ENCODE measurements at places on chromosomes 2 and 18.

- DNase-seq = no peak
Observed at GRCh38 chr18:67410075-67411070, 106.1 kb downstream of the DSEL start.

GRCh38 chr2:231615058-231615671 lies 22.5 kb downstream of the TEX44 start:
- no peak for DNase-seq

DNA sequence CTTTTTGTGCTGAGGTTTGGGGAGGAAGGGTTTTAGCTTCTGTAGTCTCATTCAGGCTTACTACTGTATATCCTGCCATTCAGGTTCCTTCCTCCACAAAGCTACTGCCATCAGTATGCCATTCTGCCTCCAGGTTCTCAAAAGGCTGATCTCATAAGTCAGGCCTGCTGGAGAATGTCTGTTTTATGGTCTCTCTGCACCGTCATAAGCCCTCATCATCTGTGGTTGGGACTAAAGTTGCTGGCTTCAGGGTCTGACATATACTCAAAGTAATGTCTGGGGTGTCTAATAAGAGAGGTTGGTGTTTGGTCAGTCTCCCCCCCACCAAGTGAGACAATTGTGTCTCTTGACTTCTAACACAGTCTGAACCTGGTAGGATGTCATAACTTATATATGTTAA lies 36.2 kb upstream of the CCBE1 start:
- DNase-seq = no peak

GRCh38 chr2:16513626-16514025 lies 152.0 kb downstream of the CYRIA start:
- no peak for DNase-seq

DNA sequence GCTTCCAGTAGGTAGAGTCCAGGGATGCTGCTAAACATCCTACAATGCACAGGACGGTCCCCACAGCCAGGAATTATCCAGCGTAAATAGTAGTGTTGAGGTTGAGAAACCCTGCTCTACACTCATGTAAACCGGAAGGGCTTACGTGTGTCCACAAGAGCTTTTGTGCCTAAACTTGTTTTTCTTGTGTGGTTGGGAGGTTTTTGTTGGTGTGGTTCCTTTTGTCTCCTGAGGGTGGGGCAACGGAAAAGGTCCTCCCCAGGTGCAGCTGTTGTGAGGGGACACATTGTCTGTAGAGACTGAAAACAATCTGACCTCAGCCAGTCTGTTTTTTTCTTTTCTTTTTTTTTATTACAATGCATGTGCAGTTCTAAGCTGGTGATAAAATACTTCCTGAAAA lies 72.7 kb upstream of the MGAT5 start:
- peak; percentile 38 for DNase-seq

GRCh38 chr2:68732036-68732932 lies 2.3 kb upstream of the ARHGAP25 start:
- no peak for DNase-seq

DNA sequence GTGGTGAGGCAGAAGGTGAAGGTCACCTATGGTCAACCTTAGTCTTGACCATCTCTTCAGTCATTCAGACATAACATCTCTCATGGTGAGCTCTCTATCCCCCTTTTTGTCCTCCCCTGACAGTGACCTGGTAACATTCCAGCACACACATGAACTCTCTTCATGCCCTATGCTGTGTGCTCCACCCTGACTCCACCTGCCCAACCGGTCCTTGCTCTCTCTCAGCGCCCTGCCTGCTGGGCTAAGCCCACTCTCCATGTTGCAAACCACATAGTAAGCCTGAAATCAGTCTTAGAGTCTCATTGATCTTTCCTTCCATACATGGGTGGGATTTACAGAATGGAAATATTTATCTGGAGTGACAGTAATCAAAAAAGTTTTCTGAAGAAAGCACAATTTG lies 52.8 kb downstream of the MARCO start:
- DNase-seq = no peak

GRCh38 chr2:233456934-233457333 lies 102.6 kb downstream of the DGKD start:
- no peak for DNase-seq

DNA sequence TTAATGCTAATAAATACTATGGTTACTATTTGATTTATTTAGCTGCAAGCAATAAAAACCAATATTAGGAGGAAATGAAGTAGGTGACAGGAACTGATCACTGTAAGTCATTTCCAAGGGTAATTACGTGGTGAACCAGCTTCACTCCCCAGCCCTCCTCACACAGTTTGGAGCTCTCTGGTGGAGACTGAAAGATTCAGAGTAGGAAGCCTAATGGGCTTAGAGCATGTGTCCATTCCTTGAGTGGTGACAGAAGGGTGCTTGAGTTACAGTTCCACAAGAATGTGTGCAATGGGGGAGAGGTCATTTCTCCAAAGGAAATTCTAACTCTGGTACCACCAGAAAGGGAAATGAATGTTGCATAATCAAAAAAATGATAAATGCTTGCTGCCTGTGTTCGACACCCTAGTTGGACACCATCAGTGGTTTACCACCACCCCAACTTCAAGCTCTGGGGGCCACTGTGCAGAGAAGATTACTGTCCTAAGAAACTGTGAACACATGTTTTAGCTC lies 285.1 kb upstream of the MMADHC start:
- no peak for DNase-seq

DNA sequence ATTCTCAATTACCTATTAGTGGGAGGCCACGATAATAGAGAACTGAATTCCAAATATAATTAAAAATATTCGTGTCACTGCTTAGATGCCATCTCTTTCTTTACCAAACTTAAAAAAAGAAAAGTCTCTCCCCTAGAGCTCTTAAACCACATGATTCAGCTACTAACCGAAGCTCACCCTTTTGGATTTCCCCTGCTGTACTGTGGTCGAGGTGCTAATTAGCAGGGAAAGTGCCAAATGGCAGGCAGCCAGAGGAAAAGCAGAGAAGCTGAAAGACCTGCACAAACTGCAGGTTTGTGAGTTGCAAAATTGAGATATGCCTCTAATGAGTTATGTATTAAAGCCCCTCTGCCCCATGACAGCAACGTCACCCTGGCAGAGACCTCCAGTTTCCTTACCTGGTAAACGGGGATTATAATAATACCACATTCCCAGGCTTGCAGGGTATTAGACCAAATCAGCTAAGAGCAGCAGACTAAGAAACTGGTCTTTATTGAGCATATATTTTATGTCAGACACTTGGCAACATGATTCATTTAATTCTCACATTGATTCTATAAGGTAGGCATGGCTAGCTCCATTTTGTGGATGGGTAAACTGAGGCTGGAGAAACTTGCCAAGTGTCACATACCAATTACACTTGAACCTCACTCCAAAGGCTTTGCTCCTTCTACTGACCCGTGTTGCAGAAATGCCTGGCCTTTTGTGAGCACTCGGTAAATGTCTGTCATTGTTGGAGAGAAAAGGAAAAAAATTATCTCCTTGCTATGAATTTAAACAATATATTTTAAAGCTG lies 259.7 kb downstream of the LPIN1 start:
- peak; percentile 48 for DNase-seq

DNA sequence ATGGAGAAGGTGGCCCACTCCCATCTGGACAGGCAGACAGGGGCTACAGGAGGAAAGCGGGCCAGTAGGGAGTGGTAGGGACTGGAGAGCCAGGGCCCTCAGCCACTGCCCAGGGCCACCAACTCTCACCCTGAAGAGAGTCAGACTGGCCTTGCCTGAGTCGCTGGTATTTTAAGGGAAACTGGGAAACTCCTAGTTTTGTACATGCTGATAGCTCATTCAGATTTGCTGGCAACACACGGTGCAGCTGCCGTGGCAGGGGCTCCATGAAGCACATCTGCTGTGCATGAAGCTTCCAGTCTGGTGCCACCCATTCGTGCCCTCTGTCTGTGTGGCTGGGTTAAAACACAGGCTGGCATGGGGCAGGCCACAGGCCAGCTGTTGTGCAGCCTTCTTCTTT lies 137.3 kb upstream of the GLI2 start:
- no peak for DNase-seq

DNA sequence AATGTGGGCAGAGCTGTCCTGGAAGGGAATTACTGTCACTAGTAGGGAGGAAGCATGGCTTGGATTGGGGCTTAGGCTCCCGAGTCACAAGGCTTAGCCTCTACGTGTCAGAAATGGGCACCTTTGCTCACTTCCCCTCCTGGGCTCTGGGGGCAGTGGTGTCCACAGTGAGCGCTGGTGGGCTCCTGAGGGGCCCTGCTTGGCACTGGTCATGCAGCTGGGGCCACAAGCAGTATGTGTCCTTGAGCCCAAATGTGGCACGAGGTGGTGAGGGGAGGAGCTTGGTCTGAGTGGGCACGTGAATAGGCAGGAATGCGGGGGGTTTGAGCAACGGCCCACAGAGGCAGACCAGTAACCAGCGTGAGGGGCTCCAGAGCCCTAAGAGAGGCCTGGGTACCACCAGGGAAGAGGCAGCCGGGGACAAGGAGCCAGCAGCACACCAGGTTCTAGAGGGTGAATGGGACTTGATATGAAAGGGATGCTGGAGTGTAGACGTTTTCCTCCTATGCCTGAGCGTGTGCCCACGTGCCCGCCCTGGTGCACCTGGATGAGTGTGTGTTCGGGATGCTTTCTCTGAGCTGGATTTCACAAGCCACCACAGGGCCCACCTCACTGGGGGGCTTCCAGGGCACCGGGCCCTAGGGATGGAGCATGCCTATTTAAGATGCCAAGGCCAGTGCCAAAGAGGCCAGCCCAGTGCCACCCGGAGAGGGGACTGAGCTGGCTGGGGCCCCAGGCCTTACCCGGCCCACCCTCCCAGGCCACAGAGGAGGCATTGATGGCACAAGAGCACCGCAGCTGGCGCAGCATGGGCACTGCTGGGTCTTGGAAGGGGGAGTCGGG lies 22.8 kb upstream of the PTMA start:
- no peak for DNase-seq

DNA sequence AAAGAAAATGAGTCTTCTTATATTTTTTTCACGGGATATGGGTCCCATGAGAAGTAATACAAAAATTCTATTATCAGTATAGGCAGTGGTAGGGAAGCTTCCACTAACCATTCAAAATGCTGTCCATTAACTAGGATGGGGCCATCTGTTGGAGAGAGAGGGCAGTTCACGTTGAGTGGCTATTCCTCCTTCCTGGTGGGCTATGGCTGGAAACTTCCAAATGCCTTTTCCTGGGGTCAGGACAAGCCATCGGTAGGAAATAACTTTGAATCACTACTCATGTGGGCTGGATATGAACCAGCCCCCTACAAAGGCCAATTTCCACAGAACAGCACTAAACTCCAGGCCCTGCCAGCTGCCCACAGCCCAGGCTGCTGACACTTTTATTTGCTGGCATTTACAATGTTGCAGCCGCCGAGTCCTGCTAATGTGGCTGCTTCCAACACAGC lies 156.1 kb upstream of the HNRNPA3 start:
- DNase-seq = no peak

- no peak for DNase-seq
Observed at GRCh38 chr2:2791031-2791430, 460.0 kb upstream of the MYT1L start.

DNA sequence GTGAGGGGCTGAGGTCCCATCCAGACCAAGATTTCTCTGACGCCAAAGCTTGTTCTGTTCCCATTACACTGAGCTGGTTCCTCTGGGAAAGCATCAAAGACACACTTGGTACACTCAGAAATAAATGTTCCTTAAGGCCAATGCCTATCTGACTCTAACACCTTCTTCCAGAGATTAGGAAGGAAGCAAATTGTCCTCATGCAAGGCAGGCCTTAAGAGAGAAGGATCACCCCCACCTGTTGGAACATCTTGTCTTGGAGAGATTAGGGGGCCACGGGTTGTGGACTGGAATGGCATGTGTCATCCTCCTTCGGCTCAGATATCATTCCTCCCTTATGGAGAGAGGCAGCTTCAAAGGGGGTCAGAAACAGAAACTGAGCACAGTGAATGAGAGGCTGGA lies 100.2 kb downstream of the ANKRD44 start:
- no peak for DNase-seq

DNA sequence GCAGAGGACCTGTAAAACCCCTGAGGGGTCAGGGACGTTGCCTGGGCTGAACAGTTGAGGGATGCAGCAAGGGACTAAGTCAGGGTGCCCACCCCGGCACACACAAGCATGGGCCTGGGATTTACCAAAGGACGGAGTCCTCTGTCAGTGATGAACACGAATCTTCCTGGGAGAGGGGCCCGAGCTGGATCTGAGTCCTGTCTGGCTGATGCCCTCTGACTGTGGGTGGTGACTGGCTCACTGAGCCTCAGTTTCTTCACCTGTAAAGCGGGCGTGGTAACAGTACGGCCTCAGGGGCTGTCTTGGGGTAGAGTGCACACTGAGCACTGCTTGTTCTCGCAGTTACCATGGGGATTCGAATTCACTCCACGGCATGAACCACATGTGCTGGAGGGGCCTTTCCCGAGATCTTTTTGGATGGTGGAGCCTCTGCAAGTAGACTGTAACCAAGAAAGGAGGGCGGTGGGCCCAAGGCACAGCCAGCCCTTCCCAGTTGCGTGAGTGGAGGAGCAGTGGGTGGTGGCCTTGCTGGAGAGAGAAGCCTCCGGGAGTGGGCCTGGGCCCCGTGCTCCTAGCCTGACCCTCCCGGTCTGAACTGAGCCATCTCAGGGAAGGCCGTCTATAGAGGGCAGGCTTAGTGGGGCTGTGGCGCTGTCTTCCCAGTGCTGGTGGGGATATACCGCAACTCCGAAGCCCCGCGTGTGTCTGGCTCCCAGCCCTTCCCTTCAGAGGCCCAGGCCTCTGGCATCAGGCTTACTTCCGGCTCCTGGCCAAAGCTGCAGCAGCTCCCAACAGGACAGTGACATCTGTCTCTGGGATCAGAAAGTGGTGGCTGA lies 130.8 kb upstream of the HS6ST1 start:
- no peak for DNase-seq

DNA sequence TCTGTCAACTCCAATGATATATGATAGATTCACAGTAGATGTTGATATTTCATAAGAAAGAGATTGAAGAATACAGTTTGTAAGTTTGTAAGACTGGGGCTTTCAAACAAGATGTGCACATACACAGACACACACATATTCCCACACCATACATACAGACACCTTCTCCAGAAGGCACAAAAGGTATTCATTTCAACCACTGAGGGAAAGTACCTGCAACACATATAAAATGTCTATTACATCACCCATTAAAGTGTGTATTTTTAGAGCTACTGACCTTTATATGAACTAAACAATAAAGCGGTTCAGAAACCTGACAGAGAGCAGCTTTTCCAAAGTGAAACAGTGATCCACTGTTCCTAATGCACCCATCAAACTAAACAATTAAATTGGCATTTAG lies 53.3 kb downstream of the CCDC148 start:
- DNase-seq = no peak

GRCh38 chr2:97969081-97970067 lies 26.4 kb downstream of the TMEM131 start:
- no peak for DNase-seq

GRCh38 chr2:55309446-55309845 lies 40.4 kb upstream of the MTIF2 start:
- DNase-seq = no peak

- DNase-seq = no peak
Observed at GRCh38 chr2:162607915-162608314, 230.7 kb downstream of the KCNH7 start.
